Thoracic aorta (tissue), 2 donors: ENCODE measurements at places on chromosomes 16 and 17. TPM values are rescaled to one million over a fixed set of nuclear protein-coding genes. Genes with fewer than 3 reads are reported as not detected.

SULT1A1 gene
- total RNA-seq = 7.0 TPM

TLCD1 gene
- 1.9 TPM for total RNA-seq

KDM6B gene
- 9.5 TPM for total RNA-seq

TAT gene
- total RNA-seq = not detected
